HEK293T (cell line): ENCODE measurements at places on chromosomes 4 and X.

GRCh38 chrX:13158911-13159310 is 114.5 kb upstream of the FAM9C start:
- DNase-seq: no peak

- no peak for DNase-seq
Measured at GRCh38 chr4:26862381-26862915, 1.8 kb downstream of the STIM2 start.

DNA sequence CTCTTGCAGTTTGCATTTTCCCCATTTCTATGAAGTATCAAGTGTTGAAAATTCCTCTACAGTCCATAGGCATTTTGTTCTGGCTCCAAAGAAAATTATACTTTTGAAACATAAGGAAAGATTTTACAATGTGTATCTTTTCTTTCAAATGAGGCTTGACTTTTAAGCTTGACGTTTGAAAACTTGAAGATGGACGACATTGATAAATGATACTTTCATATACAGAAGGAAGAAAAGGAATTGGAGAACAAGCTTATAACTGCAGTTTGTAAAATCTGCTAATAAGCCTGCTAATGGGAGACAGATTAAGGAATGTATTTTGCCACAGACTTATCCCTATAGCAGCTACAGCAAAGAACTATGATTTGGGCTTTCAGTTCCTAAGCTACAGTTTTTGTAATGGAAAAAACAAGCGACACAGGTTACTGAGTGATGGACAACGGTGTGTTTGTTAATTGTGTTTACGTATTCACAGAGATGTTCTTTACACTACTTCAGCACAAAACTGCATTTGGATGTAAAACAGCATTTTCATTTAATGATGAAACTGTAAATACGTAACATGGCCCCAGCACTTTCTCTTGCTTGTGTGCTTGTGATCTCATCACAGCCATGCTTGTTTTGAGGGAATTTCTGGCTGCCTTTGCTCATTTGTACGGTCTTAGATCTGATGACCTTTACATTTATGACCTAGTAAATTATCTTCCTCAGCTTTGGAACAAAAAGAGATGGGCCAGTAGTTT is 83.2 kb upstream of the FAT1 start:
- no peak for DNase-seq

- no peak for DNase-seq
Measured at GRCh38 chrX:5842601-5843000, 386.1 kb downstream of the NLGN4X start.

DNA sequence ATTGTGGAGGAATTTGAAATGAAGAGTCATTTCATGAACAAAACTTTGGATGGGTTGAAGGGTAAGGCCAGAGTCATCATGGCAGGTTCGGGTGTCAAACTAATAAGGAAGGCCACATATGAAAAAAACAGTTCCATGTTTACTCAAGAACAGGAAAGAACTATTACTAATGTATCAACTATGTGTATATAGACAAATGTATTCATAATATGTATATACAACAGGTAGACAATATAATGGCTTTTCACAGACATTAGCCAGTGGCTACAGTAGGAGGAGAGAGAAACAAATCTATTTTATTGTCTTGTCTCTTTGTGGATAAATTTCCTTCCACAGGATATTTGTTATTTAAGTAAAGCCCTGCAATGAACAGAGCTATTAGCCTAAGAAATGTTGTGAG is 101.1 kb downstream of the CBLL2 start:
- DNase-seq: no peak

GRCh38 chr4:183300070-183300469 is 20.0 kb downstream of the CLDN22 start:
- DNase-seq: no peak

DNA sequence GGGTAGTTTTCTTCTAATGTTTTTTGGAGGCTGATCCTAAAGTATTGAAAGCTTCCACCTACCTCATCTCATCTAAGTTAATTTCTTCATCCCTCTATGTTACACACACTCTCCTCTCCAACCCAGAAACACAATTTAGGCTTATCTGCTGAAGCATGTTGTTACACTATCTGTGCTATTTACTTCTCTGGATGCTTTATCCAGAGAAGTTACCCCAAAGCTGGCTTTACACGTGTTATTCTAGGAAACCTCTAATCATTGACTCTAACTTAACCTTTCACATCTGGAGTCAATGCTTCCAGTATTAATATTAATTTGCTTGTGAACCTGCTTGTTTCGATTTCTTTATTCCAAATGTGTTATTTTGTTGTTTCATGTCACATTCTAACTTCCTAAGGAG is 87.3 kb upstream of the NMU start:
- no peak for DNase-seq

DNA sequence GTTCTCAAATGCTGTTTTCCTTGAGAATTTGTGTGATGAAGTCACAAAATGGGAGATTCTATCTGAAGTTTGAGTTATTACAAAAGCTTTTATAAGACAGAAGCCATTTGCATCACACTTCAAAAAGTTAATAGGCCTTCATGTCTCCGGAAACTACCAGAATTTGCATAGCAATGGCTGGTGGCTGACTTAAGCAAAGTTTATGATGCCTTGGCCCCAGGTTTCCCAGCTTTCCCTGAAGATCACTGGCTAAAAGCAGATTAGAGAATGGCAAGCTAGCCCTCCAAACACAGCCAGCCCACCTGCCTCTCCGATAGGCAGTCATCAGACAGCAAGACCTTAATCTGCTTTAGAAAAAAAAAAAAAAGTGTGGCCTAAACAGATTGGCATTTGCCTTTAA is 197.8 kb downstream of the HS3ST1 start:
- no peak for DNase-seq

- no peak for DNase-seq
Measured at GRCh38 chrX:110180928-110181310, 137.0 kb downstream of the AMMECR1 start.

GRCh38 chr4:43932448-43932847 is 516.2 kb downstream of the KCTD8 start:
- DNase-seq: no peak

GRCh38 chr4:90603540-90603939 is 476.3 kb downstream of the CCSER1 start:
- no peak for DNase-seq

GRCh38 chrX:8432396-8432795 is 32.2 kb upstream of the VCX3B start:
- no peak for DNase-seq

GRCh38 chr4:161256172-161256571 is 907.6 kb downstream of the FSTL5 start:
- no peak for DNase-seq

- DNase-seq: peak; percentile 77
Measured at GRCh38 chrX:154714925-154715324, 36.0 kb downstream of the GAB3 start.

DNA sequence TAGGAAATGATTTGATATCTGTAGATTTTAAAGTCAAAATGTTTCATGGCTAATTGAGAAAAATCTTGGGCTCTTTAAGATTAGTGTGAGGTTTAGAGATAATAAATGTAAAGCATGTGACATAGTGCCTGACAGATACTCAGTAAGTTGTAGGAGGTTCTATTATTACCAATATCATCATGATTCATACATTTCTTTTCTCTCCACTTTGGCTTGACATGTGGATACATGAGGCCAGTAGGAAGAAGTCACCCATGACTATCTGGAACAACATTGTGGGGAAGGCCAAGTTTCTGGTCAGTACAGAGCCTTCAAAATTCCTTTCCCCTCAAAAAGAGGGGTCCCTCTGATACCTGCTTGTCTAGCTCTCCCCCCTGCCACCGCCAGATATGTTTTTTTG is 91.2 kb upstream of the SORBS2 start:
- no peak for DNase-seq

- DNase-seq: no peak
Measured at GRCh38 chr4:25981749-25982148, 67.7 kb downstream of the SMIM20 start.

DNA sequence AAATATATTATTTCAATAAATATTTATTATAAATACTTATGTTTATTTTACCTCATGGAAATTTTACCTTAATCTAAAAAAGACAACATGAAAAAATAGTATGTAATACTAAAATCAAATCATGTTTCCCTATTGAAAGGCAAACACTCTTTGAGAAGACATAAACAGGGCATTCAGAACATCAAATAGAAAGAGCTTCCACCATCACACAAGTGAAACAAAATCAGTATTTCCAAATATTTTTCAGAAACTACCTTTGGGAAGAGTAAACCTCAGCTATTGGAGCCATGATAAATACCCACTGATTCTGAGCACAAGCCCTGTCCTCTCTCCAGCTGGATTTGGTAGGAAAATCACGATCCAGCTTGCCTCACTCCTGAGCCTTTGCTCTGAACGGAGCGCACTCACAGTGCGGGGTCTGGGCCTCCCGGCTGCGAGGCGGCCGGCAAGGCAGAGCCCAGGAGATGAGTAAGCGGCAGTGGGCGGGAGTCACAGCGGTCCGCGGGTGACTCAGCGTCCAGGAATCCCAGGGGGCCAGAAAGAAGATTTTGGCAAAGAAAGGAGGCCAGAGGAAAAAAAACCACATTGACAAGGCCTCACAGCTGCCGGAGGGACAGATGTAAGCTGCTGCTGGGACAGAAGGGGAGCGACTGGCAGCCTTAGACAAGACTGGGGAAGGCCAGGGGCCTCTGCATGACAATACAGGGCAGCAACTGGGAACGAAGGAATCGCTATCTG is 14.7 kb upstream of the ANXA5 start:
- DNase-seq: peak; percentile 77

- DNase-seq: no peak
Measured at GRCh38 chrX:38045538-38046096, 39.3 kb downstream of the SYTL5 start.

DNA sequence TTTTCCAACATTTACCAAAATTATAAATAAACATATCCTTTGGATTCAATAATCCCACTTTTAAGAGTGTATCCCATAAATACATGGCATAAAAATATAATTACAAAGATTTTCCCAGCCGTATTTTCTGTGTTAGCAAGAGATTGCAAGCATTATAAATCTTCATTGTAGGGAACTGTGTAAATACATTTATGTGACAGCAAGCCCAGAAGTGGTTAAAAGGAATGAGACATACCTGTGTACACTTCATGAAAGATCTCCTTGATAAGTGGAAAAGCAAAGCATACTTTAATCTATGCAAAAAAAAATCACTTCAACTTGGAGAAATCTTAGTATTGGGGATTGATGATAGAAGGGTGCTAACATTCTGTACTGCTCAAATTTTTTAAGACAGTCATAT is 173.1 kb downstream of the GASK1B start:
- DNase-seq: no peak

GRCh38 chrX:9829308-9830267 is 43.4 kb downstream of the SHROOM2 start:
- no peak for DNase-seq

GRCh38 chr4:45629717-45630116 is 494.1 kb downstream of the GABRG1 start:
- no peak for DNase-seq

GRCh38 chr4:171714791-171715454 is 98.3 kb upstream of the GALNTL6 start:
- no peak for DNase-seq

- no peak for DNase-seq
Measured at GRCh38 chrX:120269373-120270035, 18.9 kb downstream of the ZBTB33 start.

- no peak for DNase-seq
Measured at GRCh38 chr4:105858466-105859040, 36.7 kb upstream of the NPNT start.

DNA sequence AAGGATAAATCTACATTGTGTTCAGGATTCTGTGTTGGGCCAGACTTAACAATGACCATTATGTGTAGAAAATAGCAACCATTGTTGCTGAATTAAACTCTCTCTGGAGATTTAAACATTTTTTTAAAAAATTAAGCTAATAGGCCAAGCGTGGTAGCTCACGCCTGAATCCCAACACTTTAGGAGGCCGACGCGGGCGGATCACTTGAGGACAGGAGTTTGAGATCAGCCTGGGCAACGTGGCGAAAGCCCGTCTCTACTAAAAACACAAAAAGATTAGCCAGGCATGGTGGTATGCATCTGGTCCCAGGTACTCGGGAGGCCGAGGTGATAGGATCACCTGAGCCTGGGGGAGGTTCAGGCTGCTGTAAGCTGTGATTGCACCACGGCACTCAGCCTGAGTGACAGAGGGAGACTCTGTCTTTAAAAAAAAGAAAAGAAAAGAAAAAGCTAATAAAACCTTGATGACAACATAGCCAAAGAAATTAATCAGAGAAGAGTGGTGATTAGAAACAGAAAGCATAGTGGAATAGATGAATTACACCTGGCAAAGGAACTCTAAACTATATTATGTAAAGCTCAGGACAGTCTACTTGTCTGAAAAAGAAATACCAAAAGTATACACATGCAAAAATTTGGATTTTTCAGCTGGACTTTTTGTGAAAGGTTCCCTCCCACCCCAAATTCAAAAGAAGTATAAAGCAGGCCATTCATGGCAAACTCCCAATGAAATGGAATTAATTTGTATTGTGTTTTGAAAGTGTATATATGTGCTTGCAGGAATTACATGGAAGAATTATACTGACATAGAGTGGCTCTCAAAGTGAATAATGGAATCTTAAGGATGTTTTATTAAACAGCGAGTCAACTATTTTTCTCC is 21.9 kb downstream of the PLS3 start:
- DNase-seq: no peak

- no peak for DNase-seq
Measured at GRCh38 chr4:172073590-172073989, 260.4 kb downstream of the GALNTL6 start.

GRCh38 chr4:51853027-51853682 is 10.2 kb downstream of the DCUN1D4 start:
- no peak for DNase-seq

GRCh38 chrX:31353095-31353494 is 281.3 kb upstream of the FTHL17 start:
- no peak for DNase-seq

GRCh38 chr4:169151671-169152070 is 119.1 kb downstream of the SH3RF1 start:
- DNase-seq: no peak

DNA sequence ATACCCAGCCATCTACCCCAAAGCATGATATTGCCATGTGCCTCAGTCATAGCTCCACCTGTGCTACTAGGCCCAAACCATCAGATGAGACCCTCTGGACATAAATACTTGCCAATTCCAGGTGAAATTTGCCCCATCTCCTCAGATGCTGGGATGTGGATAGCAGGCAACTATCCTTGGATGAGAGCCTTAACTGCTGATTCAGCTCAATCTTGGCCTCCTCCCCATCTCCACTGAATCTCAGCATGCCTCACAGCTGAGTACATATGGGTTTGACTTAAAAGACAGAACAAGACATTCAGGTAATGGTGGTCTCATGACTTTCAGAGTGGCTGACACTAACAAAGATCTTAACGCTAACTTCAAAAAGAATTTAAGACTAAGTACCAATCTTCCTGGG is 50.8 kb upstream of the KLHL13 start:
- DNase-seq: no peak

- DNase-seq: no peak
Measured at GRCh38 chrX:650811-651210, 20.2 kb downstream of the SHOX start.

- DNase-seq: no peak
Measured at GRCh38 chr4:81380437-81380836, 91.3 kb downstream of the RASGEF1B start.
